Foreskin keratinocyte (primary cell): ENCODE measurements at places on chromosomes 7 and 10. TPM values are rescaled to one million over a fixed set of nuclear protein-coding genes. Genes with fewer than 3 reads are reported as not detected.

- DNase-seq, result peak; percentile 88
These were observed 325.6 kb upstream of the MAGI2 start for GRCh38 chr7:79778786-79779770.

- no peak for DNase-seq
These were observed 45.6 kb downstream of the SORCS1 start for GRCh38 chr10:107118866-107119265.

GRCh38 chr10:35640951-35641675, 983 bp downstream of the FZD8 start:
- DNase-seq, result peak; percentile 73

GRCh38 chr7:28044825-28045224, 135.8 kb downstream of the JAZF1 start:
- no peak for DNase-seq

DNA sequence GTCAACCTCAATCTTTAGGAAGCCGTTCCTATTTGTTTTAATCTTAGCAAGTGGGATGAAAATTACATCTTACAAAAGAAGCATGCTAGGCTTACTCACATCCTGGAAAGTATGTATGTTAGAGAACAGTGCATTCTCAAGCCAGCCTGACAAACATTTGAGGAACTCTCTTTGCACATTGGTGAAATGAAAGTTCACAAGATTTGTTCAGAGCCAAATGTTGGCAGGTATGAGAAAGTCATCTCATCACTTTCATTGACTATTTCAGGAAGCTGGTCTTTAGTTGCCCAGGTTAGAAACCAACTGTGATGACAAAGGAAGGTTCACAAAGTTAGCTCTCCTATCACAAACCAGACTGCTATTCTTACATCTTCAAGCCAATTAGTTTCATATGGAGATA, 57.1 kb downstream of the ABCB1 start:
- peak; percentile 3 for DNase-seq

DNA sequence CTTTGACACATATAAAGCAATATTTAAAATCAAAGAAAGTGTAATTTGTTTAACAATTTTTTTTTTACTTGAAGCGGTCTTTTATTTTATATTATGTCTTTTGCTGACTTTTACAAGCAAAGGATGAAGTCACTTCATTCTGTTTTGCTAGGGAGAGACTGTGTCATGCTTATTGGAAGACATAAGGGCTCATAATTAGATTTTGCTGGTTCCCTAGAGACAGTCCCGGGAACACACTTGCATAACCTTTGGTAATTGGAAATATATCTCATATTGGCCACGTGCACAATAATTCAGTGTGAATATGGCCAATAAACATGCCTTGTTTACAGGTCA, 448 bp upstream of the NET1 start:
- DNase-seq, result no peak

DNA sequence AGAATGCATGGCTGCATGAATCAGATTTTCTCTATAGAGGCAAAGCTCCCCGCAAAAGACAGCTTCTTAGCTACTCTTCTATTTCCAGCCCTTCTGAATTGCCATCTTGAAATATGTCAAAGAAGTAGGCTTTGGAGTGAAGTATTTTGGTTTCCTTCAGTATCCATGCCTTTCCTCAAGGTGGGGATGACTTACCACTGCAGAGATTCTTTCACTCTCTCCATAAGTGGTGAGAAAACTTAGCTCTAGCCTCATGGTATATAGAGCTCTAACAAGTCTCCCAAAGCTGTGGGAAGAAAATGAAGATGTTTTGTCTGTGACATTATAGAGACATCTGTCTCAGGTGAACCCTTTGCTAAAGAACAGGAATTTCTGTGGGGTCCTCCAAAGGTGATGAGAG, 89.6 kb upstream of the ITGB1 start:
- DNase-seq, result no peak

GRCh38 chr7:119232091-119232490, 1007.6 kb downstream of the ANKRD7 start:
- DNase-seq, result no peak

DNA sequence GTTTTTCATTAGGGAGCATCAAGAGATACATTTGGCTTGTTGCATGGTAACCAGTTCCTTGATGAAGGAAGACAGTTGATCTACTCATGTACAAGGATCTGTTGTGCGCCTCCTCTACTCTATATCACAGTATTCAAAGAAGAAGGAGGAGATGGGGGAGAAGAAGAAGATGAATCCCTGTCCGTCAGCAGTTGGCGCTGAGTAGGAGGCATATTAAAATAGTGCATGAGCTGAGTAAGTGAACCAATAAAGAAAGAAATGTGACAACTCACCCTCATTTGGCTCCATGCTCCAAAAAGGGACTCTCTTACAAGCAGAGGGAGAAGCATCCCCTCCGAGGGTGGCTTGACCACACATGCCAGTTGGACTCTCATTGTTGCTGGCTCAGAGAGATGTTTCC, 20.1 kb downstream of the NPS start:
- DNase-seq, result no peak

GRCh38 chr10:24926557-24926956, 25.8 kb downstream of the PRTFDC1 start:
- DNase-seq, result no peak

DNA sequence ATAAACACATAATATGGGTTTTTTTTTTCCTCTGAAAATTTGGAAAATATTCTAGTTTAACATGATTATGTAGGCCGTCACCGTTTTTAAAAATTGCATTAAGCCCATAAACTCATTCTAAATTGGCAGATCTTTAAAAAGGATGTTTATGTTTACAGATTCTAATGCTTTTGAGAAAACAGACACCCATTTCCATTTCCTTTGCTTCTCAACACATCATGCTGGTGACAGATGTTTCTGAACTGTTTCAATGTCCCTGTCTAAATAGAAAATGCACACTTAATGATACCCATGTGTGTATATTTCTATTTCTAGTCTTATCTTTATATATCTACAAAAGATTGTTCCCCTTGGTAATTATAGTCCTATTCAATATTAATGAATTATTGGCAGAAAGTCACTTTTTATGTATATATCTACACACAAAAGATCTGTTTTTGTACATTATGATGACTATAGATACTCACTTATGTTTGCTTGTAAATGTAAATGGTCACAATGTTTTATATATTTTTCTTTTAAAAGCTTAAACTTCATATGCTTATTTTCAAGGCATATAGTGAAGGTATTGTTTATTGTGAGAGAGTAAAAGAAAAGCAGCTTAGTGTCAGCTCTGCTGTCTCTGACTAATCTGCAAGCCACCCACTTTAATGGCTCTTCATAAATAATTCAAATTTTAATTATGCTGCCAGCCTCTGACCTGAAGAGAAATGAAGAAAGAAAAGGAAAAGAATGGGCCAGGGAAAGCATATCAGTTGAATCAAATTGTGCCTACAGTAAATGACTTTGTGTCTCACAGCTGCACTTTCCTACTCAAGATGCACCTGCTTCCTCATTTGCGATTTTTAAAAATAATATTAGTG, 179.4 kb downstream of the CACNA2D1 start:
- no peak for DNase-seq

- DNase-seq, result no peak
These were observed 51.3 kb upstream of the PIK3CG start for GRCh38 chr7:106813705-106814305.

DNA sequence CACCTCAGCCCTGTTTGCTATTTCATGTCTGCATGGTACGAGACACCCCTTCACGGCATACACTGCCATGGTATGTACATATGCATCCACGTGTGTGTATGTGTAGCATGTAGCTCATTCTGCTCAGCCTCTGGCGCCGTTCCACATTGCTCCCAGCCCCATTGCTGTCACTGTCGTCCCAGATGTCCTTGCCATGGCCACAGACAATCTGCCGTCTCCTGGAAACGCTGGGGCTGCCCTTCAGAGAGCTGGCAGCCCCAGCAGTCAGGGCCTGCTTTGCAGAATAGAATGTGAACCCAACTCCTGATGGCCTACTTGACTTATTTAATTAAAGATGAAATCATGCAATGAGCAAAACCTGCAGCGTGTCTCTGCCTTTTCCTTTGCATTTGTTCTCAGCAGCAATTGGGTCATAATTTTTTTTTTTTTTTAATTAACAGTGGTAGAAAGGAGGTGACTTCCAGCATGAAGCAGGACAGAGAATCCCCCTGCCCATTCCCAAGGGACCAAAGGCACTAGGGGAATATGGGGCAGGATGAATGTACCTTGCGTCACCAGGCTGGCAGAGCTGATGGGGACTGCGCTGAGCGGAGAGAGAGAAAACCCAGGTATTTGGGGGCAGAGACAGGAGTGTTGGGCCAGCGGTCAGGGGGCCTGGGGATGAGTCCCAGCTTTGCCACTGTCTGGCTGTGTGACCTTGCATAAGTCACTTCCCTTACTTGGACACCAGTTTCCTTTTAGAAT, 49.2 kb downstream of the CHST3 start:
- no peak for DNase-seq

DNA sequence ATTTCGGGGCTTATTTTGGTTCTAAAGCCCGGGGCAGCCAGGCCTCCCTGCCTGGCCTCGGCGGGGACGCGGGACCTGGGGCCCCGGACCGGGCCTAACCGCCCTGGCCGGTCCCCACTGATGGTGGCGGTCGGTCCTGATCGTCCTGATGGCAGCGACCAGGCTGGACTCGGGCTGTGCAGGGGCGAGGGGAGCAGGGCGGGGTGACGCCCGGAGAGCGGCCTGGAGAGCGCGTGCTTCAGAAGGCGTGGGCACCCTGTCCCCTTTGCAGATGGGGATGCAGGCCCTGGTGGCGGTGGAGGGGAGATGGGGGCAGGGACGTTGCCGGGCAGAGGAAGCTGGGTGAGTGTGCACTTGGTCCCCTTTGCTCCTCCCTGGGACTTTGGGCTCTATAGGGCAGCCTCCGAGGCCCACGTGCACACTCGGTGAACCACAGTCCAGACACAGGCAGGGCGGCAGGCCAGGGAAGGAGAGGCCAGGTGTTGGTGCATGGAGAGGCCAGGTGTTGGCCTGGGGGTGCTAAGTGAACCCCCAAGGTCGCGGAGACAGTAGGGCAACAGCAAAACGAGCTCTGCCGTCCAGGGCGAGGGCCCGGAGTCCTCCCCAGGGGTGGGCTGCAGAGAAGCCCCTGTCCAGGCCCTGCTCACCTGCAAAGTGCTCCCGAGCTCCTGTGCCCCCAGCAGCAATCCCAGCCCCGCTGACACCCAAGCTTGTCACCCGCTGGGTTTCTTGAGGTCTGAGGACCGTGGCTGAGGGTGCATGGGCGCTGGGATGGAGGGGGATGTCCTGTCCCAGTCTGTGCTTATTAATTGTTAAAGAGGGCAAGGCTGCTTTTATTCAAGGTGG, 42.4 kb upstream of the FAM20C start:
- no peak for DNase-seq

GRCh38 chr10:77564731-77565589, 72.6 kb downstream of the KCNMA1 start:
- no peak for DNase-seq

The MEPCE gene
- total RNA-seq, result 27.6 and 34.1 TPM in 2 replicates

The TCAF1 gene
- 31.8 and 37.3 TPM in 2 replicates for total RNA-seq

The SVOPL gene
- total RNA-seq, result not detected in 2 replicates

The STAMBPL1 gene
- total RNA-seq, result 7.8 and 9.6 TPM in 2 replicates

The STEAP4 gene
- total RNA-seq, result 0.03 and 0.04 TPM in 2 replicates
